Bronchial smooth muscle cell (primary cell): ENCODE measurements at places on chromosomes 4 and X. TPM values are rescaled to one million over a fixed set of nuclear protein-coding genes. Genes with fewer than 3 reads are reported as not detected.

HS3ST1 gene
- total RNA-seq = under 0.01 TPM in 1 of 2 replicates, not detected in the other

ZNF157 gene
- total RNA-seq = 0.32 and 0.43 TPM in 2 replicates

PLK4 gene
- 1.0 and 3.5 TPM in 2 replicates for total RNA-seq

SMPX gene
- total RNA-seq = not detected in 2 replicates

KLHL4 gene
- under 0.01 TPM in 2 replicates for total RNA-seq

PPP1R3F gene
- 6.0 and 12.8 TPM in 2 replicates for total RNA-seq
